ENCODE measurements at places on chromosomes 4 and X.
A peak's percentile ranks its signal among the peaks of the same experiment; 100 is the strongest.

- no peak for DNase-seq
Observed at GRCh38 chrX:69152417-69152841, 12.8 kb downstream of the PJA1 start.

DNA sequence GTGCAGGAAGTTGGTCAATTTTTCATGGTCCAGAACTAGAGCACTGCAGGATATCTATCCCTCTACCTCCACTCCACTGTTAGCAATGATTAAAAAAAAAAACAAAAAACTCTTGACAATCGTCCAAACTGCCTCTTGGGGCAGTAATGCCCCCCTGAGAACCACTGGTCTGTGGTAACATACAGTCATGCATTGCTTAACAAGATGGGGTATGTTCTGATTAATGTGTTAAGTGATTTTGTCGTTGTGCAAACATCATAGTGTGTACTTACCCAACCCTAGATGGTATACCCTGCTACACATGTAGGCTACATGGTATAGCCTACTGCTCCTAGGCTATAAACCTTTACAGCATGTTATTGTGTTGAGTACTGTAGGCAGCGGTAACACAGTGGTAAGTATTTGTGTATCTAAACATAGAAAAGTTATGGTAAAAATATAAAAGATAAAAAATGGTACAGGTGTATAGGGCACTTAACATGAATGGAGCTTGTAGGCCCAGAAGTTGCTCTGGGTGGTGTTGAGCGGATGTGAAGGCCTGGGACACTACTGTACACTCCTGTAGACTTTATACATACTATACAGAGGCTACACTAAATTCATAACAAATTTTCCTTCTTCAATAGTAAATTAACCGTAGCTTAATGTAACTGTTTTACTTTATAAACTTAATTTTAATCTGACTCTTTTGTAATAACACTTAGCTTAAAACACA, 34.1 kb downstream of the ART3 start:
- DNase-seq: no peak

- DNase-seq: no peak
Observed at GRCh38 chr4:38185406-38186144, 225.4 kb downstream of the PTTG2 start.

DNA sequence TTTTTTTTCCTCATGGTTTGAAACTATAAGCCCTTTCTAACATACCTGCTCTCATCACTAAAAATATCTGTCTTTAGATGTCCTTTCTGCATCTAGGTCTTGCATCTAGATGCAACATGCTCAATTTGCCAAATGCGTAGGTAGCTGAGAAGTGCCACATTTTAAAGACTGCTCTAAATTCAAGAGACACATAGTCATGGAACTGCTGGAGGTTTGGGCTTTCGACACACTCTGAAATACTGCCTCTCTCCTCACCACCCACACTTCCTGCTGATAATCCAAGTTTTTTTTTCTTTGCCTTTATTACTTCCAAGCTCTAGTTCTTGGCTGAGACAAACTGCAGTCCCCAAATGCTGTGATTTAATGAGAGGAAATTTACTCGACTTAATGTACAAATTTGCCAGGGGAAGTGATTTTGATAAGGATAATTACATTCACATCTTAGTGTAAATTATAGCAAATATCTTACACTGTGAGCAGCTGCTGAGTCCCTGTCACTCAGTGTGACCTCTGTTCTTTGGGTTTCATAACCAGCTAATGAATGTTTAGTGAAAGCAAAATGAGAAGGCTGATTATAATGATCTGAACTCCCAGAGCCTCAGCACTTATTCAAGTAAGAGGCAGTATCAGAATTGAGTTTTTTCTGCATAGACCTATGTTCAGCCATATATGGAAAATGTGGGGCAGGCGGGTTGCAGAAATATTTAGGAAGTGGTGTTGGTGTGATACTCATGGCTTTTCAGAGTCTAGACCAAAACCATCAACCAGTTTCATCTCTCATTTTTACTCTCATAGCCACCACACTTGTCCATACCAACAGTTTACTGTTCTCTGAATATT, 31.3 kb downstream of the DRD5 start:
- no peak for DNase-seq

- DNase-seq: no peak
Observed at GRCh38 chr4:67746797-67747495, 7.2 kb downstream of the GNRHR start.

GRCh38 chr4:110900213-110900769, 277.4 kb upstream of the PITX2 start:
- DNase-seq: no peak

DNA sequence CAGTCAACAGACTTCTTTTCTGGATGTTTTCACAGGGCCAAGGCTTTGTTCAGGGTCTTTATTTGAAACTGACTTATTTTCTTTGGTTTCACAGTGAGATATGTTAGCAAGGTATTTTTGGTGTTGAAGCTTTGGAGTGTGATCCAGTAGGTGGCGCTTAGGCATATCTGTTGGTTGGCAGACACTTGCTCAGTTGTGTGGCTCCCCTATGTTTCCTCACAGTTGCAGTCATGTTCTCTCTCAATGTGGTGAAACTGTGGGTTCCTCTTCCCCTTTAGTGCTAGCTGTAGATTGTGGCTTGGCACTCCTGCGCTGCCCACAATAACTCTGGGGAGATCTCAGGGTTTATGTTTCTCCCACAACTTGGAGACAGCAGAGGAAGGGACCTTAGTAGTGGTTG, 460.8 kb downstream of the SLITRK2 start:
- DNase-seq: no peak

- no peak for DNase-seq
Observed at GRCh38 chrX:3286196-3286945, 60.1 kb downstream of the MXRA5 start.

- DNase-seq: no peak
Observed at GRCh38 chr4:957231-957580, 16.2 kb downstream of the DGKQ start.

DNA sequence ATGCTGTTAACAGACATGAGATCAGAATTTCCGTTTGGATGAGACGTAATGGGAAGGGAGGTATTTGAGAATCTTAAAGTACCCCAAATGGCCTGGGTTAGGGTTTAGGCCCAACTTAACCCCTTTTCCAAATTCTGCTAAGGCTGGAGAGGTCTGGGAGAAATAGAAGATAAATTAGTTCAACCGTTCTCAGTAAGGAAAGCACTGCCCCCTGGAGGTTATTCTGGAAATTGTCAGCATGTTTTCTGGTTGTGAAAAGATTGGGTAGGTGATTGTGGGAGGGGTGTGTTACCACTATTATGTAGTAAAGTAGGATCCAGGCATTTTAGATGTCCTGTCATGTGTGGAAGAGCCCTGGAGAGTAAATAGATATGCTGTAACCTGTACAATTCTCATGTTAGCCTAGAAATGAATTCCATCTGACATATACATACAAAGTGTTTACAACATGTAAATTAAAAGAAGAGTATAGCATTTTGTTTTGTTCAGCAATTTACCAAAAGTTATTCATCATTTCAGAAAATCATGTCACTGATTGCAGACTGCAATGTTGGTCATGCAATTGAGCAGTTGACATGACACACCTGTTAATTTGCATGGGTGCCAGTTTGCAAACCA, 26.8 kb upstream of the GRXCR1 start:
- peak; percentile 35 for DNase-seq

Data from activated T-cell treated with anti-CD3 and anti-CD28 coated beads for 24 hours (primary cell).